ENCODE measurements at places on chromosomes 7 and 10.

DNA sequence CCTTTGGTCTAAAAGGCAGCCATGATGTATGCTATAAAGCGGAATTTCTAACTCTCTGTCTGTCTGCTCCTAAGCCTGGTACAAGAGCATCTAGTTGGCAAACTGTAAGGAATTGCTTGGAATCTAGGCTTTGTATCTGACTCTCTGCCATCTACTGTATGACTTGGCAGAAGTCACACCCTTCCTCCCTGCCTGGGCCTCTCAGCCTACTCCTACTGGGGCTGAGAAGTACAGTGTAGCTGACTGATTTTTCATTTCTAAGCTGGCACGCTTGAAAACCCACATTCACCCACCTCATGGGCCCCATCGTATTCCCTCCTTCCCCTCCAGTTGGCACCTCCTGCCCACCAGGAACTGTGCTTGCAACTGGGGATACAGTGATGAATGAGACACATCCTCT lies 435.2 kb downstream of the PLXNA4 start:
- no peak for DNase-seq

GRCh38 chr10:69069090-69070042 lies 18.5 kb upstream of the SRGN start:
- DNase-seq = no peak

GRCh38 chr7:114628362-114628761 lies 213.7 kb downstream of the FOXP2 start:
- no peak for DNase-seq

DNA sequence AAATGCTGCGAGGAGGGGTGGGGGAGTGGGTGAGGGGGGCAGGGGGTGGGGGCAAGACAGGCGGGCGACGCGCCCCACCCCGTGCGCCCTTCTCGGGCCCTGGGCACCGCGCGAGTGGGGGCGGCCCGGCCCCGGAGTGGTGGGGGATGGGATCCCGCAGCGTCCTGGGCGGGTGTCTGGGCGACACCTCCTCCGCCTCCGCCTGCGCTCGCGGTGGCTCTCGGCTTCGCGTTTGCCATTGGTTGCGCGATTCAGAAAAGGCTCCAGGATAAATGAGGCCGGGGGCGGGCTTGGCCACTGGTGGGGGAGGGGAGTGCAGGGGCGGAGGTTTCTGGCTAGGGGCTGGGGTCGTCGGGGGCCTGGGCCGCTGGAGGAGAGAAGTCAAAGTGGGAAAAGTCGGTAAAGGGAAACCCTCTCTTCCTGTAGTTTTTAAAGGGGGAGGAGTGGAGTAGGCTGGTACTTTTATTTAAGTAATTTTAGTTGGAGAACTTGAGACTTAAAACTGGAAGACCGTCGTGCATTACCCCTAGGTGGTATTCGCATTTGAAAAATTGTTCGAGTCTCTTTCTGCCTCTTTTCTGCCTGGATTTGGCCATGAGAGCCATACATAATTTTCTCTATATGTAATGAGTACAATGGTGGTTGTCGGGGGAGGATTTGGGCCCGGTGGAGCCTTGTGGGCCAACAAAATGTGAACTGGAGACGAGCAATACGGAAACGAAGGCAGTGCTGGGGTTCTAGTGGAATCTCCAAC lies 992 bp upstream of the IGF2BP3 start:
- peak; percentile 53 for DNase-seq

DNA sequence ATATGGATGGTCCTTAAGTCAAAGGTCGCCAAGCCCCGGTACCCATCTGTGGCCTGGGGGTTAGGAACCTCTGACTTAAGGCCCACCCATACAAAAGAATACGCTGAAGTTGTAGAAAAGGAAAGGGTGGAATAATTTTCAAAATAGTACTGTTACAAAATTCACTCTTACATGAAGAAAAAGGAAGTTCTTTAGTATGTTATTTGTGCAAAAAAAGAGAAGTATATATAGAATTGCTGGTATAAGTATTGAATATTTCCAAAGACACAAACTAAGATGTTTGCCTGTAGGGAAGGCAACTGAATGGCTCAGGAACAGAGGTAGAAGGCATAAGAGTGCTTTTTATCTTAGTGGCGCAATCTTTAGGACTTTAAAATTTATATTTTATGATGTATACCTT lies 78.7 kb downstream of the PRLHR start:
- DNase-seq = no peak

GRCh38 chr7:76338298-76339084 lies 20.3 kb downstream of the YWHAG start:
- DNase-seq = no peak

DNA sequence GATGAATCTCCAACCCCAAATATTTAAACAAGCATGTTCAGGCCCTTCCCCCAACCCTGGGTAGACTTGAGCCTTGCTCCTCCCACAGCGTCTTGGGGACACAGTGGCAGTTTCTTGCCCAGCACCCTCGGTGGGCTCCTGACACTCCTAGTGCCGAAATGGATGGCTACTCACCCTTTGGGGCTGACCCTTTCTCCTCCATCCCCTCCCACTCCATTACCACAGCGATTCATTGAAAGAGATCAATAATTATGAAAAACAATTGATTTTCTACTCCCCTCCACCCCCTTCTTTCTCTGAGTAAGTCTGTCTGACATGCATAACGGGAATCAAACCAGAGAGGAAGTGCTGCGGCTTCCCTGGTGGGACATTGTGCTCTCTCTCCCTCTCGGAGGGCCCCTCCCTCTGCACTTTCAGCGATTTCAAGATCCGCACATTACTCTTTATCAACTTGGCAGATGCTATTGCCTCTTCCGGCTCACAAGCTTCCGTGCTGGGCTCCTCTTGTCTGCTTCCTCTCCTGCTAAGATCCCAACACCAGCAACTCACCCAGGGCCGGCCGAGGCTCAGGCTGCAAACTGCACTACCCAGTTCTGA lies 79.0 kb upstream of the PLXNA4 start:
- DNase-seq = peak; percentile 71

DNA sequence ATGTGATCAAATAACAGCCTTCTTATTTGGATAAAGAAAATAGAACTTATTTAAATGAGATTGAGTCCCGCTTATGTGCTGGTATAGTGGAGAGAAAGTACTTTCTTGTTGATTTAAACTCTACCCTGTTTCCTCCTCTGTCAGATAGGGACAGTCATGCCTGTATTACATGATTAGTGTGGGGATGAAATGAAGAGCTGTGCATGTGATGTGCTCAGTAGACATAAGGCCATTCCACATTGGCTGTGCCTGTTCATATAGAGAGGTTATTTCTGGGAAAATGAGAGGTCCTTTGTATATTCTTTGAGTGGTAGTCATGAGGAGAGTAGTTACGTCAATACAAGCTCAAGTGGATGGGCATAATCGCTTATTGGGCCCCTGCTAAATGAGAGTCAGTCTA lies 5.7 kb downstream of the MTURN start:
- no peak for DNase-seq

GRCh38 chr7:125834421-125834820 lies 904.8 kb upstream of the POT1 start:
- DNase-seq = no peak

- no peak for DNase-seq
These were observed 15.3 kb downstream of the ECHDC3 start for GRCh38 chr10:11757454-11757820.

- peak; percentile 58 for DNase-seq
These were observed at the start of gene IGF2BP3 for GRCh38 chr7:23470330-23471105. Gene IGF2BP3 (minus strand): TSS chr7:23470491. CDS start chr7:23470110, 381 bp downstream.

GRCh38 chr10:21513405-21513788 lies 12.1 kb downstream of the SKIDA1 start:
- DNase-seq = no peak

DNA sequence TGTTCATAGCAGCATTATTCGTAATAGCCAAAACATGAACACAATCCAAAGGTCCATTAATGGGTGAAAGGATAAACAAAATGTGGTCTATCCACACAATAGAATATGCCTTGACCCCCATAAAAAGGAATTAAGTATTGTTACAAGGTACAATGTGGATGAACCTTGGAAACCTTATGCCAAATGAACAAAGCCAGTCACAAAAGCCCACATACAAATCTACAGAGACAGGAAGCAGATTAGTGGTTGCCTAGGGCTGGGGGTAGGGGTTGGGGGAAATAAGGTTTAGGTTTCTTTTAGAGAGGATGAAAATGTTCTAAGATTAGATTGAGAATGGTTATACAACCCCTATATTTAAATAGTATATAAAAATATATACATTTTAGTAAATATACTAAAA lies 34.8 kb downstream of the PIP4K2A start:
- DNase-seq = no peak

DNA sequence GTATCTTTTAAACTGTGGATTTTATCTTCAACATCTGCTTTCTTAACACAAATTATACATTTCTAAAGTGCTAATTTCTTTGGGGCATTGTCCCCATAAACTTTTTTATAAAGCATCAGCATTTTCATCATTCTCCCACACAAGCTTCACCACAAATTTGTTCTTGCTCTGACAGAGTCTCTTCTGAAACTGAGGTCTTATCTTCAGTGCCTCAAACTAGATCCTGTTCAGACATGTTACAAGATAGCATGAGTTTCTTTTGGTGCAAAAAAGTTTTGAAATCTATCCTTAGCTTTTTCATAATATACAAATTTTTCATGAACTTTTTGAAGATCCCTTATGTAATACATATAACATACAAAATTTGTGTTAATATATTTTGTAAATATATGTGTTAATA lies 346.6 kb downstream of the IPMK start:
- no peak for DNase-seq

DNA sequence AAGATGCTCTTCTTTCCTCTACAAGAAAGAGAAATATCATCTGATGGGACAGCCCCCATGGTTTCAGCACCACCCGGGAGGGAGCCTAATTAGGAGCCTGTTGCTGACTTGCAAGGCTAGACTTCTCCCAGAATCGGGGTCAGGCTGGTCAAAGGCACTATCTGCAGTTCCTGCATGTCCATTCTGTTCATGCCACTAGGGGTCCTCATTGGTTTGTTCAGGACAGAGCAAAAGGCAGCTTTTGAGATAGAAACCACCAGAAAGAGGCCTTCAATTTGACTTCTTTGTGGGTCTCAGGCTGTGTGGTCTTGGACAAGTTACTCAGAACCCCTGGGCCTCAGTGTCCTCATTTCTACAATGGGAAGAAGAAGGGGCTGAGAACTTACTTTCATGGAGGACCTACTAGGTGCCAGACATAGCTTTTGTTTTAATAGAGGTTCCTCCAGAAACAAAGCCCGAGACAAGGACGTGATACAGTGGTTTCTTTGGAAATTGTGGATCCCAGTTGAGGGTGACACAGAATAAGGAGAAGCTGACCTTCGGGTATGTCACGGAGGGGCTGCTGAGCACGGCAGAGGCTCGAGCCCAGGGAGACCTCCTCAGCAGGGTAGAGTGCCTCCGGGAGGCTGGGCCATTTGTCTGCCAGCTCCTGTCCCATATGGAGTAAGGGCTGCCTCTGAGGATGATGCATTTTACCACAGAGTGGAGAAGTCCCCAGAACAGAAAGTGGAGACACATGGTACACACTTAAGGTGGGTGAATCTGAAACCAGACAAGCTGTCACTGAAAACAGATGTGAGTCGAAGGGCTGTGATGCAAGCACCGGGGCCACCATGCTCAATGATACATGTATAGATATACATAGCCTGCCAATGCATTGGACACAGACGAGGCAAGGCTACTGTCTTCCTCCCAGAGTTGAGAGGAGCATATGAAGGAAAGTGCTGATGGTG lies 33.1 kb upstream of the NEUROD6 start:
- no peak for DNase-seq

DNA sequence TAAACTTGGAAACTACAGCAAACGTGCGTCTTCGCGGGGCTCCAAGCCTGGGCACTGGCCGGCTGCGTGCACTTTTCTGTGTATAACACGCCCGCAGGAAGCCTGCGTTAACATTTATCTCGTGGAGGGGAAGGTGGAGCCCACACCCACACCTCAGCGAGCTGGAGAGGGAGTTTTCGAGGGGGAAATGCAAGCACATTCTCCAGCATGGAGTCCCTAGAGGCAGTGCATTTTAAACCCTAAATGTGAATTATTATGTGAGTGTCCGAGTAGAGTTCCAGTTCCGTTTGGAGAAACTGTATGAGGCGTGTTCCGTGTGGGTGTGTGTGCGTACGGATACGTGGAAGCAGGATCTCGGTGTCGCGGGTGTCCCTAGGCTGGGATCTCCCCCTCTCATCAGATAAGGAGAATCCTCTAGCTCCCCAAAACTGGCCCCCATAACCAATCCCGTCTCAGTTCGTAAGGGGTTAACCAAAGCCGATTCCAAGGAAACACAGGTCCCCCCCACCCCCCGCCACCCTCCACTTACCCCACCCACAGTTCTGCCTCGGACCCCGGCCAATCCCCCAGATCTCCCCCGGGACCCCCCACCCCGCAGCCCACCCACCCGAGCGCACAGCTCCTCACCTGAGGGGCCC lies 403 bp downstream of the CDK6 start:
- DNase-seq = peak; percentile 71

DNA sequence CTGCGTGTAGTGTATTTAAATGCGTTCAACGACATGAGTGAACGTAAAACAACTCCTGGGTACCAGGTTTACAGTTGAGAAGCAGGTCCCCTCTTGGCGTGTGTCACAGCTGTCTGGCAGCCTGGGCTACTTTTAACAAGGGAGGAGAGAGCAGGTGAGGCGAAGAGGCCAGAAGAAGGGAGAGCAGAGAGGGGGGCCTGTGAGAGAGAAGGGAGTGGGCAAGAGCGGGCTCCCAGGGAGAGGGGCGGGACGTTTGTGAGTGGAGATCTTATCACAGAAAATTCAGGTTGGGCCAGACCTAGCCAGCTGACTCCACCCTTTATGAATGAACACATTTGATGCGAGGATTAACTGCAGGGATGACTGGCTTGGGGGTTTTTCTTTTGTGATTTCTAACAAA lies 154.0 kb downstream of the CAMK1D start:
- DNase-seq = no peak

GRCh38 chr7:111568419-111568818 lies 6.1 kb upstream of the IMMP2L start:
- DNase-seq = no peak

DNA sequence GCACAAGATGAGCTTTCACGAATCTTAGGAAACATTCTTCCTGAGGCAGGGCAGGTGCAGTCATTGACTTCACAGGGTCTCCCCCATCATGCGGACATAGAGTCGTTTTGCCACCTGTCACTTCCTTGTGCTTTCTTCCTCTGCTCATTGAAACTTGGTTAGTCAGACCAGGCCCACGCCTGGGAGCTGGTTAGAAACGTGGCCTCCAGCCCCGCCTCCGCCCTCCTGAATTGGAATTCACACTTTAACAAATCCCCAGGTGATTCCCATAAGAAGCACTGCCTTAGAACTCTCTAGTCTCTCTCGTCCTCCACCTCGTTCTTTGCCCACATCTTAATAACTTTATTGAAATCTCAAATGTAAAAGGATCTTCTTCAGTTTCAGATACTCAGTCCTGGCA lies 265.5 kb upstream of the FZD8 start:
- DNase-seq = no peak

- DNase-seq = no peak
These were observed 496.6 kb downstream of the INHBA start for GRCh38 chr7:41206267-41206666.

GRCh38 chr10:1601406-1601805 lies 135.9 kb downstream of the ADARB2 start:
- DNase-seq = no peak

DNA sequence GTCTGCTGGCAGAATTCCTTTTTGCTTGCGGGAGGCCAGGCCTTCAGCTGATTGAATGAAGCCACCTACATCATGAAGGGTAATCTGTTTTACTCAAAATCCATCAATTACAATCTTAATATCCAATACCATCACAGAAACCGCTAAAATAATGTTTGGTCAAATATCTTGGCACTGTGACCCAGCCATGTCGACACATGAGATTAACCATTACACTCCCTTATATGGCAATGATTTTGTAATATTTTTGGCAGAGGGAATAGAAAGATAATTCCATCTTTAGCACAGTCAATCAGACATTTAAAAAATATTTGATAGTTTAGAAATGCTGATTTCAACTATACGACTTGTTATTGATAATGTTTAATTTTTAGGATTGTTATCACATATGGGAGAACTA lies 36.5 kb upstream of the SLC39A12 start:
- no peak for DNase-seq

Data from activated T-cell treated with anti-CD3 and anti-CD28 coated beads, Interleukin-2, amount 50 U/mL, for 48 hours (primary cell).